CD4-positive, alpha-beta T cell treated with Interferon alpha-2 for 1 hour (primary cell): ENCODE measurements at places on chromosomes 1 and 21.

GRCh38 chr1:8193840-8194406, 124.0 kb upstream of the SLC45A1 start:
- no peak for DNase-seq

DNA sequence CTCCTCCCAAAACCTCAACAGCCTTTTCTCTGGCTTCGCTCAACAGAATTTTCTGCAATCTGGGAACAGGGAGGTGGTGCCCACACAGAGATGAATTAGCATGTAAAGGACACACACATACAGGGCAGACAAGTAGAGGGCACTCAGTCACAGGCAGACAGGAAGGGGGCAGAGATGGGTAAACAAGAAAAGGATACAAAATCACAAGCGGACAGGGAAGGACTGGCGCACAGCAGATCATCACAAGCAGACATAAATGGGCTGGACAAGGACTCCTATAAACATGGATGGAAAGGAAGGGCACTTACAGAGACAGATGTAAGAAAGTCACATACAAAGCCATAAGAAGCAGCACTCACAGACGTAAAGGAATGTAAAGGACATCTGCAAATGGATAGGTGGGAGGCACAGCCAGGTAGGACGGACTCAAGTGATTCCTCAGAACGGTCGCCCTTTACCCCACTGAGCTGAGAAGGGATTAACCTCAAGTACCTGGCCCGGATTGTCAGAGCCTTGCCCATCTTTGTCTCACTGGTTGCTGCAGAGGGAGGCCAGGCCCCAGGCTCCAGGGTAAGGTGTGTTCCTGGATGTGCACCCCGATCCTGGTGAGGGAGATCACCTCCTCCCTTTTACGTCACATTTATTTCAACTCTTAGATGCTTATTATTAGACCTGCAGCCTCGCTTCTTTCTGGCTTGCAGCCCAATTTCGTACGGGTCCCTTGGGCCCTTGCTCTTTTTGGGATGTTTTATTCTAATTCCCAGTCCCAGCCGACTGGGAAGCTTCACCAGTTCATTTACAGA, 836 bp upstream of the PRCC start:
- no peak for DNase-seq

- DNase-seq, result no peak
These were observed 198.2 kb downstream of the LRRC7 start for GRCh38 chr1:69765951-69766350.

GRCh38 chr1:52216907-52217458, 75.1 kb downstream of the ZFYVE9 start:
- DNase-seq, result no peak

DNA sequence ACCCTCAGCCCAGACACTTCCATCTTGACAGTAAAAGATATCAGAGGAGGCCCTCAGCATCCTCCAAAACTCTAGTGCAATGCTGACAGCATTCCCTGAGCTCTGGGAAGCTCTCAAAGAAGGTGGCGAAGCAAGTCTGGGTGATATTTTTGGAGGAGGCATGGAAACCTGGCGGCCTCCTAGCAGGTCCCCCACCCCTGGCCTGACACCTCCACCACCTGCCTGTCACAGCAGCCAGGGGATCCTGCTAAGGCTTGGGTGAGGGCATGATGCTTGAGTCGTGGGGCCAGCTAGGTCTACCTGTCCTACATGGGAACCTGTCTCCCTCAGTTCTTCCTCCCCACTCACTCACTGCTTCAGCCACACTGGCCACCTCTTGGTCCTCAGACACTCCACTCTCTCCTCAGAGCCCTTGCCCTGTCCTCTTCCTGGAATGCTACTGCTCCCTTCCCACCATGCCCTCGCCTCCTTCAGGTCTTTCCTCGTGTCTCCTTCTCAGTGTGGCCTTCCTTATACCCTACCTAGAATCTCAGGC, 8.5 kb downstream of the DHRS3 start:
- no peak for DNase-seq

DNA sequence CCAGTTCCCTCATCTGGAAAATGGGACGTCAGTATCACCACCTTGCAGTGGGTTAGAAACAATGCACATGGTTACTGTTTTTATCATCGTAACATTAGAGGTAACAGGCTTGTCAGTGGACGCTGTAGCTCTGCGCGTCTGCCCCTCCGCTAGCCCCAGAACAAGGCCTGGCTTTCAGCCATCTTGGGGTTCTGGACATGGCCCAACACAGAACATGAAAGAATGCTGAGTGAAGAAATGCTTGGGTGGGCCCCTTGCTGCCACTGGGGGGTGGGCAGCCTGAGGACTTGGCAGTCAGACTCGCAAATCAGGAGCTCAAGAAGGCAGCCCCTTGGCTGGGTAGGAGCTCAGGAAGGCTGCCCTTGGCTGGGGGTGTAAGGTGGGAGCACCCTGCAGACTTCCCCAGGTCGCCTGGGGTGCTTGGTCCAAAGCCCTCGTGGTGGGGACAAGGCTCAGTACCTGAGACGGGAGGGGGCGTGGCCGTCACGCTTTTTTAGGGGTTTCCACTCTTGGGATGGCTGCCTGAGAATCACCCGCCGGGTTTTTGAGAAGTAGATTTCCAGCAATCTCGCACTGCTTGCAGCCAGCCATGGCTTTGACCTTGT, 51.7 kb downstream of the SLC37A1 start:
- DNase-seq, result no peak

DNA sequence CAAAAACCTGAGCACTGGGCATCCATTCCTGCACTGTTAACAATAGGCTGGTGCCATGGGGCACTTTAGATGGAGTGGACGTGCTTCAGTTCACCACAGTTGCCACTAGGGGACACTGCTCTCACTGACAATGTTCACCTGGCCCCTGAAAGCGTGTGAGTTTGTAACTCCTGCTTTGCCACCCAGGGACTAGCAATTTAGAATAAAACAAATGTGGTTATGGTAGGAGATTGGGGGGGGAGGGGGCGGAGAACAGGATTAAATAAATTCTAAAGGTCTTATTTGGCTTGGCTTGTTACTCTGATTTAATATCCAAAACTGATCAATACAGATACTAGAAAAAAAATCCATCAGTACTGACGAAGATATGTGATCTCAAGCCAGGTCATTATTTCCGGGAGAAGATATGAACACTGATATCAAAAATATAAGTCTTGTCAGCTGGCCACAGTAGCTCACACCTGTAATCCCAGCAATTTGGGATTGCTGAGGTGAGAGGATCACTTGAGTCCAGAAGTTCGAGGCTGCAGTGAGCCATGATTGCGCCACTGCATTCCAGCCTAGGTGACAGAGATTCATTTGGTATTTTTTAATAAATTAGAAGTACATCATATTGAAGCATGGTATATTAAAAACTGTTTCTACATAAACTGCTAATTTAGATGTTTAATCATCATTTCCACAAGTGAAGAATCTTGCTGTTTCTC, 23.2 kb downstream of the INTS7 start:
- DNase-seq, result peak; percentile 75

DNA sequence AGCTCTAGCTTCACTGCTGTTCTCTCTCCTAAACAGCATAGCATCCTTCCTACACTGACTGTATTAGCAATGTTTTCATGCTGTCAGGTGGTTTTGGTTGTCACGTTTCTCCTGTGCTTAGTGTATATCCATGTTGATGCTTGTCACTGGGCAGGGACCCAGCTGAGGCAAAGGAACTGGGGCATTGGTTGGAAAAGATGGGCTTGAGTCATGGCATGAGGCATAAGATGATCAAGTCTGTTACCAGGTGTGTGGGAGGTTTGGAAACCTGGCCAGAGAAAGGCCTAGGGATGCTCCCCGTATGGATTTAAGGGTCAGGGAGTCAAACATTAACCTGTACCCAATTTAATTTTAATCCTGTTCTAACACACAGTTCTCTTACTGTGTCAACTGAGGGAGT, 69.6 kb downstream of the OSBPL9 start:
- no peak for DNase-seq

DNA sequence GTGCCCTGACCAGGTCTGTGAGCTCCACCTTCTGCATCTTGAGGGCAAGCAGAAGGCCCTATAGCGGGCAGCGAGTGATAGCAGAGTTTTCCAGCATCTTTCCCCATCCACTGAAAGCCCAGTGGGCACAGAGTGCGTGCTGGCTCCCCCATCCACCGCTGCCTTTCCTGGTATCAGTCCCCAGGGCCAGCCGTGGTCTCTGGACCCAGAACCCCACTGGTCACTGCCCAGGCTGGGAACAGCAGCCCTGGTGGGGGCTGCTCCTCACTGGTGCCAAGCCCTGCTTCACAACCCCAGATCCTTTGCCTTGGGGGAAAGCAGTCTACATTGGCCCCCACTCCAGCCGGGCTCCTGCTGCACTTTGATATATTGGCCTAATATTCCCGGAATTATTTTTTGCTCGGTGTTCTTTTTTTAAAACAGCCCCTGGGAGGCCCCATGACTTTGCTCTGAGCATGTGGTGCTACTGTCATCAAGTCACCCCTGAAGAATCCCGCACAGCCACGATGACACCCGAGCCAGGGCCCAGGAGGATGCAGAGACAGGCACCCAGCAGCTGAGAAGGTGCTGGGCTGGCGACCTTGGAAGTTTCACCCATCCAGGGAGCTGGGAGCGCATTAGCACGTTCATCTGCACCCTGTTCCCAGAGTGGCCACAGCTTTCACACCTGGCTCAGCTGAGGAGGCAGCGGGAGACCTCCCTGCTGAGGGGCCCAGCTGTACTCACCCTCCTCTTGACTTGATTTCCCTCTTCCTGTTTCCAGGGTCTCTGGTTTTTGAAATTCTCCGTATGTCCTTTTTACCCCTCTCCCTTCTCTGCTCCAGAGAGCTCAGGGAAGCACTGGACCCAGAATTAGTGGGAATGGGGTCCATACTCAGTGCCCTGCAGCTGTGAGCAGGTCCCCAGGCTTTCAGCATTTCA, 56.9 kb downstream of the KLHDC7A start:
- no peak for DNase-seq

- DNase-seq, result no peak
These were observed 392 bp downstream of the MRPL55 start for GRCh38 chr1:228108742-228109072.

- no peak for DNase-seq
These were observed 27.6 kb downstream of the NCF2 start for GRCh38 chr1:183562701-183563100.

DNA sequence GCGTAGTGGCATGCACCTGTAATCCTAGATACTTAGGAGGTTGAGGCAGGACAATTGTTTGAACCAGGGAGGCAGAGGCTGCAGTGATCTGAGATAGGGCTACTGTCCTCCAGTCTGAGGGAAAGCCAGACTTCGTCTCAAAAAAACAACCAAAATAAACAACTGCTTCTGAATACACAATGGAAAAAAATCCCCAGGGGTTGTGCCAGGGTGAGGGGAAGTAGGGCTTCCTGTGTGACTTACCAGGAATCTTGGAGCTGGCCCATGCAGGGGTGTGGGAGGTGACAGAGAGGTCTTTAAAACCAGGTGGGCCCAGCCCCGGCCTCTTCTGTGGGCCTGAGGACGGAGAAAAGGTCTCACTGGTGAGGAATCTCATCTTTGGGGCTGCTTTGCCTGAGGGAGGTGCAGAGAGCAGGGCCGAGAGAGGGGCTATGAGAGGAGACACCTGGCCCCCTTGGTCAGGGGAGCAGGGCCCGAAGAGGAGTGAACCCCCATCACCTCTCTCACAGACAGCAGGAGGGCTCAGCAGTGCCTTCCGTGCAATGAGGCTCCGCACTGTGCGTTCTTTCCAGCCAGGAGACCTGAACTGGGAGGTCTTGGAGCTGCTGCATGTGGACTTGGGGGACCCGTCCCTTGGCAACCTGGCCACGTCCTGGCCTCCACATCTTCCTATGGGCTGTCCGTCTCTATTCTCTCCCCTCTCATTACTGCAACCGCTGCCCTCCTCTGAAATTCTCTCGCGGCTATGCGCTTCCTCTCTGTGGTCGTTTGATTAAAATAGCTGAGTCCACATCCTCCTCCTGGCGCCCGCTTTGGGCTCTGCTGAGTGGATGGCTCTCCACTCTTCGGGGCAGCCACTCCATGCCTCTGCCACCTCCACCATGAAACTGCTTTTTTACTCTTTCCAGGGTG, 10.7 kb downstream of the PLA2G5 start:
- DNase-seq, result no peak
